Activated CD8-positive, alpha-beta memory T cell treated with anti-CD3 and anti-CD28 coated beads, Interleukin-2, amount 50 U/mL, for 4 hours (primary cell): ENCODE measurements at places on chromosomes 12 and 14.

GRCh38 chr14:23622990-23623389 lies 13.2 kb upstream of the DHRS2 start:
- DNase-seq: no peak

DNA sequence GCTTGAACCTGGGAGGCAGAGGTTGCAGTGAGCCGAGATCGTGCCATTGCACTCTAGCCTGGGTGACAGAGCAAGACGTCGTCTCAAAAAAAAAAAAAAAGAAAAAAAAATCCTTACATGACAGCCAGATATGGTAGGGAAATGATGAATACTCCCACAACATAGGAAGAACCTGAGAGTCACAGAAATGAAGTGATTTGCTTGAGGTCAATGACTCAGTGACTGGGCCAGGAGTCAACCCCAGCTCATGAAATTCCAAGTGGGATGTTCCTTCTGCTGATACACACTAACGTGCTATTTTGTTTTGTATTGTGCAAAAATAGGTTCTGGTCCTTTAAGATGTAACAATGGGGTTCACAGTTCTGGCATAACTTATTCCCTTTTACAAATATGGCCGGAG lies 9.0 kb downstream of the RHOF start:
- no peak for DNase-seq

GRCh38 chr12:58776144-58776543 lies 144.2 kb downstream of the LRIG3 start:
- DNase-seq: no peak

DNA sequence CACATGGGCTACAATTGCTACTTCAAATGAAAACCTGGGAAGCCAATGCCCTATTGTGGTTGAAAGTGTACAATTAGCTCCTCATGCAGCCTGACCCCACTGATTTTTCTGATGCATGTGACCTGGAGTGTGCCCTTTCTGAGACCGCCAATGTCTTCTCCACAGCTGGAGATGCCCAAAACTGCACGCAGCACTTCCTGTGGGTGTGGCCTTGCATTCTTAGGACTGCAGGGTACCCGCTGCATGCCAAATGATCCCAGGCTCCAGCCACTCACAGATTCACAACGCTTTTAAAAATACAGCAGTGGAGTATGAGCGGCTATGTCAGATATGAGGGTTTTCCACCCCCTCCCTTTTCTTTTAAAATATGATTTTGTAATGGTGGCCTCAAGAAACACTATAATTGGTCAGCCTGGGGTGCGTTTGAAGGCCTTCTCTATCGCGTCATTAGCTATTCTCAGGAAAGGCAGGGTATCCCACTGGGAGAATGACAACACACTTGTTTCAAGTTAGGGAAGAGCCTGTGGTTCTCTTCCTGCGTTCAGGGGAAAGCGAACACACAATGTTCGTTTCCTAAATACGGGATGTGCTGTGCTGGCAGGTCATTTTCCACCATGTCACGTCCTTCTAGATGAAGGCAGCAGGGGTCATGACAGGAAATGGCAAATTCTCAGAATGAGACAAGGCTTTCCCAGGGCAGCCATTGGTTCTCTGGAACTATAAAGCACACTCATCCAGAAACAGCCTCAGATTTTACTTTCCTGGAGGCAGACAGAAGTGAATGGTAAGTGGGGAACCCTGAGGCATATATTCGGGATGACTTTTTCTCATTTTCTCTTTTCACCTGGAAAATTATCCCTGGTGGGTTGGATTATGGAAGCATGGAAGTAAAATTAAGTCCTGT lies at the start of gene APOLD1:
Gene APOLD1, plus strand, starts transcription at position 749 of the 904 bp plus-strand sequence. Its CDS starts 33 bp downstream, at position 782.
- no peak for DNase-seq

DNA sequence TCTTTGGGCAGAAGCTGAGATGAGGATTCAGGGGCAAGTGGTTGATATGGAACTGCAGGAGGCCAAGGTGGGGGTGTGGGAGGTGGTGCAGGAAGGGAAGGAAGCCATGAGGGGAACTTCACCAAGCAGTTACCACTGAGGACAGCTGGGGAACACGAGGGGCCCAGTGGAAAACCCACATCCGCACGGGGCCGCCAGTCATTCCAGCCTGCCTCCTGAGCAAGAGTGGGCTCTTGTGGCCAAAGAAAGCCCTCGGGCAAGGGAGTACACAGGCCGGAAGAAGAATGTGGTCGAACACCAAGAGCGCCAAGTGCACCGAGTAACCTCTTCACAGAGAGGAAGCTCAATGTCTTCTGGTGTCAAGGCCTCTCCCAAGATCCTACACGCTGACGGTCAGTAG lies 252.2 kb upstream of the FOXN3 start:
- DNase-seq: no peak

DNA sequence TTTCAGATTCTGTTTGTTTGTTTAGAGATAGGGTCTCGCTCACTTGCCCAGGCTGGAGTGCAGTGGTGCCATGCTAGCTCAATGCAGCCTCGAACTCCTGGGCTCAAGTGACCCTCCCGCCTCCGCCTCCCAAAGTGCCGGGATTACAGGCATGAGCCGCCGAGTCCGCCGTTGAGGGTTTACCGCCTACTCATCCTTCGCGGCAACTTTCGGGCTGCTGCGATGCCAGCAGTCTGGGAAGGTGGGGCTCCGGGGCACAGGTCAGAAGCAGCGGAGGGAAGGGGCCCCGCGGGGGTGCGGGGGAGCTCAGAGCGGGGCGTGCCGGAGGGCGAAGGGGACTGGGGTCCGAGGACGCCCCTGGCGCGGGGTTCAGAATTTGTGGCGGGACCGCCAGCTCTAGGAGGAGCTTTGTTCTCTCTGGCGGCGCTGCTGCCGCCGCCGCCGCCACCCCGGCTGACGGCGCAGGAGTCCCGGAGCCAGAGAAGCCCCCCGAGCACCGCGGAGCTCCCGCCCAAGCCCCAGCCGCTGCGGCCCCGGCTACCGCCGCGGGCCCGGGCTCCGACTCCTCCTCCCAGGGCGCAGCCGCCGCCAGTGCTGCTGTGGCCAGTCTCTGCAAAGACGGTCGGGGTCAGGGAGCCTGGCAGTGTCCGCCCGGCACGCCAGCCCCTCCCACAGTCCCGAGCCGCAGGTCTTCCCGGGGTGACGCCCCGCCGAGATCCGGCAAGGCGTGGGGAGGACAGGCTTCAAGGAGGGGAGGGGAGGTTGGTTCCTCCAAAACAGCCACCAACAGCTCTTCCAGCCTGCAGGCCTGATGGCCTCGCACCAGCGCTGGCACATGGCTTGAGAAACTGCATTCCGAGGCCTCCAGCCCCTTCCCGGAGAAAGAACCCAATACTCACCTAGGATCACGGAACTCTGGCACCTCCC lies 10.9 kb upstream of the KRT77 start:
- DNase-seq: peak; percentile 39

GRCh38 chr12:31504625-31505222 lies 86.2 kb downstream of the DENND5B start:
- DNase-seq: no peak

DNA sequence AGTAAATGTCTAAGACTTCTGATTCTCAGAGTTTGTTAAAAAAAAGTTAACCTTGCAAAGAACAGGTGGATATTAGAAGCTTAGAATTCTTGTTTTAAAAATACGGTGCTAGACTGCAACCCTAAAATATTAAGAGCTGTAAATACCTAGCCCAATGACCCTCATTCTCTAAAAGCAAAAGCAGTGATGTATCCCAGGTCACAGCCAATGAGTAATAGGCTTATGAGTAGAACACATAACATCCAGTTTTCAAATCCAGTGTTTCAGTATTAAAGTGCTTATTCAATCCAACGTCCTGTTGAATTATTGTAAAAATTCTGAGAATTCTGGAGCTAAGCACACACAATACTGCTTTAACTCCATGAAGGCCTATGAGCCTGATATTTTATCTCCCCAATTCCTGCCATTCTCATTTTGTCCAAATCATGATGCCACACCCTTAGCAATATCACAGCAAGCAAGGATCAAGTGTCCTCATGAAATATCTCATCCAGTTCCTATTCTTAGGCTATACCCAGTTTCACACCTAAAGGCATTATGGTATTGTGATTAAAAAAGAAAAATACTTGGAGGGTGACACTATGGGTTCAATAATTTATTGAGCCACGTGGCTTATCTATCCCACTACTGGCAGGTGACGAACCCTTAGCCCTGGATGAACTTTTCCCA lies 15.3 kb upstream of the ARID4A start:
- DNase-seq: no peak

DNA sequence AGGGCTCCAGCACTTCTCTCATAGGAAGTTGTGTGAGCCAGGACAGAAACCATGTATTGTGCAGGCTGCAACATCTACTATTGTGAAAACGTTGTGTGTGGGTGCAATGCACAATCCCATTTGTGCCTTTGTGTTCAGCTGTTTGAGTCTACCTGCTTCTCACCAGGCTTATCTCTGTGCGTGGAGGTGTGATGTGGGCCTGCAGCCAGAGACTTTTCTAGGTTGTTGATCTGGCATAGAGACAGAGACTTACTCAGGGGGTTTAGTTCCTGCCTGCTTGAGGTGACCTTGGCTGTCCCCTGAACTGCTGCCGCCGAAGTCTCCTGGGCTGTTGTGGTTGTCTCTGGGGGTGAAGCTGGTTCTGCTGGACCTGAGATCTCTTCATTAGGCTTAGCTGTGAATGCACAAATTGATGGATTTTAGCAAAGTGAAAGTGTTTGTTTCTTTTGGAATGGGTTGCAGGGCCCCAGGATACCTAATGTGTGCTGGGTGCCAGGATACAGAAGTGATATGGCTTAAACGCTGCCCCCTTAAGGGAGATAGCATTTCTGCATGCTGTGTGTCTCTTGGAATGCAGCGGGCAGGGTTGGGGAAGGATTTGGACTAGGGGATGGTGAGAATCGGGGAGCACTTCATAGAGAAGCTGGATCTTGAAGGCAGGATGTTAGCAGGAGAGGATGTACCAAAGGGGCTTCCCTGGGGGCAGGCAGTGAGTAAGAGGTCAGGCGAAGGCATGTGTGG lies 2.5 kb downstream of the LACRT start:
- DNase-seq: no peak

GRCh38 chr12:24177889-24178288 lies 228.4 kb upstream of the SOX5 start:
- no peak for DNase-seq

- DNase-seq: no peak
Measured at GRCh38 chr12:42156232-42156631, 11.6 kb upstream of the GXYLT1 start.

DNA sequence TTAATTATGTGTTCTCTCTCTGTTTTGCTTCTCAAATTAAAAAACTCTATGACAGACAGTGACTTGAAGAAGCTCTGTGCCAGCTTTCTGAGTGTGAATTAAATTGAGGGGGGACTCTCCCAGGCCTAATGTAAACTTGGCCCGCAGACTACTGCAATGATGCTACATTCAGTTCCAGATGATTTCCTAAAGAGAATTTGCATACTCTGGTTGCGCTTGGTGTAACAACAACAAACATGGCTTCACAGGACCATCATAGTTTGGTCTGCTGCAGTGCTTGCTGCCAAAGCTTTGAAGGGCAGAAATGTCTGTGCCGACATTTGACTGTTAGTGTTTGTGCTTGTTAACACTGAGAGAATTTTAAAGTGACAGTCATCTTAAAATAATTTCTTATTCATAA lies 25.0 kb downstream of the CFAP54 start:
- no peak for DNase-seq

GRCh38 chr14:70317969-70318634 lies 41.4 kb downstream of the COX16 start:
- DNase-seq: no peak

GRCh38 chr12:29634057-29634456 lies 136.6 kb upstream of the OVCH1 start:
- no peak for DNase-seq

GRCh38 chr12:45247589-45247988 lies 31.7 kb downstream of the ANO6 start:
- DNase-seq: no peak

GRCh38 chr14:101109347-101109638 lies 205.8 kb upstream of the RTL1 start:
- DNase-seq: no peak

DNA sequence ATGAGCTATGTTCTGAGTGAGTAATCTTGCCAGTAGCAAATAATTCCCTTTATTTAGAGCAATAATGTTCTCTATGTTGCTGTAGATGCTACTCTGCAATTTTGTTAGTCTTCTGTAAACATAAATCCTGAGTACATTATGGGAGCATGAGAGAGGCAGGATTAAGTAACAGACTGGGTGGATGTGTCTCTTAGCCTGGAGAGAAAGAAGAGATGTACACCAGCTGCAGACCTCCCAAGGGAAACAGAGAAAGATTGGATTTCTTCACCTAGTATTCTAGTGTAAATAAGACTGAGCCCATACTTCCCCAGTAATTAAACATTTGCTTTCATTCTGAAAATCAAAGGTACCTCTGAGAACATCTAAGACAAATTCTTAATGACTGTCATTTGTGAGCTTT lies 564.0 kb downstream of the TRHDE start:
- DNase-seq: no peak

GRCh38 chr12:12636641-12637040 lies 25.0 kb downstream of the CREBL2 start:
- no peak for DNase-seq

DNA sequence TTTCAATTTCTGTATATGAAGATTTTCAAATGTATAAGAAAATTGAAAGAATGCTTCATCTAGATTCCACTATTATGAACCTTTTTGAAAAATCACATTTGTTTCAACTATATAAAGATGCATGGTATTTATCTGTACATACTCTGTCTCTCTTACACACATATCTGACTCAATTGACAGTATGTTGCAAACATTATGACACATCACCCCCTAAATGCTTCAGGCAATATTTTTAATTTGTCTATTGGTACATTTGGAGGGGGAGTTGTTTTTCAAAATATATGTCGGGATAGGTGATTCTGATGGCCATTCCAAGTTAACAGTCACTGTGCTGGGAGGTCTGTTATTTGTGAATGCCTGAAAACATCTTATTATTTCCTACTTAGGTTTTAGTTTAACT lies 14.4 kb downstream of the PCNX1 start:
- DNase-seq: no peak

DNA sequence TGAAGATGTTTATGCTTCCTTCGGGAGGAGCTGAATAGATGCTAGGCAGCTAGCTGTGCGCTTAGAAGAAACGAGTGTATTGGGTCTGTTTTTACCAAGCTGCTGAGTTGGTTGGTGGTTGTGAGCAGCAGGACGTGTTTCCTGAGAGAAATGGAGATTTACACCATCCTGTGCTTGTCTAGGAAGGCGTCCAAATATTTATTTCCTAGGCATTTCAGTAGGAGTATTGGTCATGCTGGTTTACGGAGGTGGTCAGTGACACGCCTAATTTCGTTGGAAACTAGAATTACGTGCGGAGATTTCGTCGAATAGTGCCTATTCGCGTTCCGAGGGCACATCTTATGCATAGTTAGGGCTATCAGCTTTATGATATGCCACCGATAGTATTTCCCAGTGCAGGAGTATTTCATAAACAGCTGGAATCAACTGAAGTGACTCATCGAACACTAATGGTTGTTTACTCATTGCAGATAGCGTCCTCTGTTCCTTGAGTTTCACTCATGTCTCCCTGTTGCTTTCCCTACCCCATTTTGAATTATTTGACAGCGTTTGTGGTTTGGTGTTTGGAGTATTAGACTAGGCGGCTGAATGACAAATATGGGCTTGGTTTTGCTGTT lies 780 bp downstream of the TBC1D15 start:
- DNase-seq: no peak
